ENCODE measurements at places on chromosomes 16 and 17.

DNA sequence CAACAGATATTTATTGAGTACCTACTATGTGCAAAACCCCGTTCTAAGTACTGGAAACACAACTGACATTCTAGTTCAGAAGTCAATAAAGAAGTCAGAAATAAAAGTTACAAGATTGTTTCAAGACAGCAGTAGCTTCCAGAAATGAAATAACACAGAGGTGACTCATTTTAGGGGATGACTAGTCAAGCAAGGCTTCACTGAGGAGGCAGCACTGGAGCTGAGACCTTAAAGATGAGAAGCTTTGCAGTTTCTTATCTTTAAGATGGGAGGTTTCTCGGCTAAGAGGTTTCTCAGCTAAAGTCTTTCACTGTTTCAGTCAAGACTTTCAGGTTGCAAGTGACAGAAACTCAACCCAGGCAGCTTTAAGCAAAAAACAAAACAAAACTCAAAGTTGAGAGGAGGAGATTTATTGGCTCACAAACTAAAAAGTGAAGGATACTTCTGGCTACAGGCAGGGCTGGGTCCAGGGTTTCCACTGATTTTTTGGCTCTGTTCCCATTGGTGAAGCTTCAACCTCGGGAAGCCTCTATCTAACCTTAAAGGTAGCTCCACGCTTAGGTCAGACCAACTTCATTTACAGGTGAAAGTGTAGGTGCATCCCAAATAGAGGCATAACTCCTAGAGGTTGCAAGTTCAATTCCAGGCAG lies 7.4 kb upstream of the MMP2 start:
- no peak for DNase-seq

GRCh38 chr17:29582254-29582765 lies 7.1 kb downstream of the GIT1 start:
- no peak for DNase-seq

GRCh38 chr16:31471875-31472708 lies at the start of gene TGFB1I1:
TSS of gene TGFB1I1 (plus strand) at chr16:31472152. CDS start at chr16:31472189, 37 bp downstream.
- no peak for DNase-seq

DNA sequence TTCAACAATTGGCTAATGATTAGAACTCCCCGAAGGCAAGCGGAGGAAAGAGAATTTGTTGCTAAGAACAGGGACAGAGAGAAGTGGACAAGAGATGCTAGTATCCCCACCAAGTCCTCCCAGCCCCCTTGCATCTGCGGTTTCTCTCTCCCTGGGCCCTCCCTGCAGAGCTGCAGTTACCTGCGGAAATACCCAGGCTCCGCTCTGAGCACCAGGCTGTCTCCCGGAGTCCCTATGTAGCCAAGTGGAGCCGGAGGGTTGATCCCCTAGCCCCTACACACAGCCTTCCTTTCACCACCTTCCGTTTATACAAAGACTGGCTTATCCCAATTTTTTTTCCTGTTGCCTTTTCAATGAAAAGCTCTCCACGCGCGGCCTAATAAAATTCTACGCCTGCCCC lies 834.4 kb downstream of the KCNJ2 start:
- no peak for DNase-seq

GRCh38 chr17:40417609-40418427 lies at the start of gene TOP2A:
TSS of gene TOP2A (minus strand) at chr17:40417896. CDS start at chr17:40417791, 105 bp downstream.
- DNase-seq = peak; percentile 99

- DNase-seq = no peak
Measured at GRCh38 chr16:61606581-61606980, 429.7 kb downstream of the CDH8 start.

GRCh38 chr16:78091419-78091818 lies 8.0 kb upstream of the WWOX start:
- DNase-seq = no peak

GRCh38 chr17:34154961-34155730 lies 99.9 kb upstream of the CCL2 start:
- no peak for DNase-seq

DNA sequence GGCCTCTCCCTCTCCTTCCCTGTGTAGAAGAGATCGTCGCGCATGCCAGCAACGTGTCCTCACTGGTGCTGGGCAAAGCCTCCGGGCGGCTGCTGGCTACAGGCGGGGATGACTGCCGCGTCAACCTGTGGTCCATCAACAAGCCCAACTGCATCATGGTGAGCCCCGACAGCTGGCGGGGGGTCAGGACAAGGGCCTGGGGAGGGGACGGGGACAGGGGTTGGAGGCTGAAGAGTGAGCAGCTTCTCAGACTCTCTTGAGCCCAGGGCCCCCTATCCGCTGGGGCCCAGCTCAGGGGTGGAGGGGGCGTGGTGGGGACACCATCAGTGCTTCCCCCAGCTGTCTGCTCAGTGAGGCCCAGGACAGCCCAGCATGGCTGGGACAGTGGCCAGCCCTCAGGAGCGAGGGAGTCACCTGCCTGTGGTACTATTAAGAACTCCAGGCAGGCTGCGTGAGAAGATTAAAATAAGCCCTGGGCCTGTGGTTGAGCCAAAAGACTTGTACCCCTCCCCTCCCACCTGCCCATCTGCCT lies 6.2 kb downstream of the KATNB1 start:
- no peak for DNase-seq

DNA sequence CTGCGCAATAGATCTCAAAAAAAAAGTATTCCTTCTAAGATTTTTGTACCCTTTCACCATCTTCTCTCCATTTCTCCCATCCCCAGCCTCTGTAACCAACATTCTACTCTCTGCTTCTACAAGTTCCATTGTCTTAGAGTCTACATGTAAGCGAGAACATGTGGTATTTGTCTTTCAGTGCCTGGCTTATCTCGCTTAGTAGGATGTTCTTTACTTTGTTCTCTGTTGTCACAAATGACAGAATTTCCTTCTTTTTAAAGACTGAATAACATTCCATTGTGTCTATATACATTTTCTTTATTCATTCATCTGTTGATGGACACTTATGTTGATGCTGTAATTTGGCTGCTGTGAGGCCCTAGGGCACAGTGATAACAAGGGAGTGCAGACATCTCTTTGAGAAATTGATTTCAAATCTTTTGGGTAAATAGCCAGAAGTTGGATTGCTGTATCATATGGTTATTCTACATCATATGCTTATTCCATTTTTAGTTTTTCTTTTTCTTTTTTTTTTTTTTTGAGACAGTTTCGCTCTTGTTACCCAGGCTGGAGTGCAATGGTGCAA lies 37.7 kb upstream of the MYH10 start:
- DNase-seq = no peak

DNA sequence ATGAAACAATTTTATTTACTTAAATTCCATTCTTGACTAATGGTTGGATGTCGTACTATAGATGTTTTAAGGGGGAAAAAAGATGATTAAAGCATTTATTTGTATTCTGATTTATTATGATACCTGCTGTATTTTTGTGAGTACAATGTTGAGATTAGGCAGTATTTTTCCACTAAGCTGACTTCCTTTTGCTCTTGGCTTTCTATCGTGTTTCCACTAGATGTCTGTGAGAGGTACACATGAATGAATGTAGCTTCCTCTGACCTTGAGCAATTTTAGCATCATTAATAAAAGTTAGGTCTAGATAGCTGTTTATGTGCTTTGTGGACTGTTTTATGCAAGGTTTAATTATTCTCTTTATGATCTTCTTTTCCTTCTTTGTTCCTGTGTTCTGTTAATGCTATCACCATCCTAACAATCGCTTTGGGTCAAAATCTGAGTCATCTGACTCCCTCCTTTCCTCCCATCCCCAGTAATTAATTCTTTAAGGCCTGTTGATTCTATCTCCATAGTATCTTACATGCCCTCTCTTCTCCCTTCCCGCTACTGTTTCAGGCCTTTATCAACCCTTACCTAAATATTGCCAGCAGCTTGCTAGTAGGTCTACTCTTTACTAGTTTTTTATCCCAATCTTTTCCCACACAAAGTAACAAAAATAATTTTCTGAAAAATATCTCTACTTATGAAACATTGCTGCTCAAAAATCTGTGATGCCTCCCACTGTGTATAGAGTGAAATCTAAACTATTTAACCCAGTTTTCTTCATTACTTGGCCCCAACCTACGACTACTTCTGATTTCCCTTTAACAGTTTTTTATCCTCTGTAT lies 76.0 kb downstream of the VMP1 start:
- no peak for DNase-seq

GRCh38 chr17:2563061-2563460 lies 30.4 kb upstream of the PAFAH1B1 start:
- DNase-seq = no peak

GRCh38 chr16:79261481-79261940 lies 339.0 kb downstream of the MAF start:
- DNase-seq = no peak

GRCh38 chr17:80959330-80960036 lies 32.2 kb upstream of the CHMP6 start:
- DNase-seq = peak; percentile 8

DNA sequence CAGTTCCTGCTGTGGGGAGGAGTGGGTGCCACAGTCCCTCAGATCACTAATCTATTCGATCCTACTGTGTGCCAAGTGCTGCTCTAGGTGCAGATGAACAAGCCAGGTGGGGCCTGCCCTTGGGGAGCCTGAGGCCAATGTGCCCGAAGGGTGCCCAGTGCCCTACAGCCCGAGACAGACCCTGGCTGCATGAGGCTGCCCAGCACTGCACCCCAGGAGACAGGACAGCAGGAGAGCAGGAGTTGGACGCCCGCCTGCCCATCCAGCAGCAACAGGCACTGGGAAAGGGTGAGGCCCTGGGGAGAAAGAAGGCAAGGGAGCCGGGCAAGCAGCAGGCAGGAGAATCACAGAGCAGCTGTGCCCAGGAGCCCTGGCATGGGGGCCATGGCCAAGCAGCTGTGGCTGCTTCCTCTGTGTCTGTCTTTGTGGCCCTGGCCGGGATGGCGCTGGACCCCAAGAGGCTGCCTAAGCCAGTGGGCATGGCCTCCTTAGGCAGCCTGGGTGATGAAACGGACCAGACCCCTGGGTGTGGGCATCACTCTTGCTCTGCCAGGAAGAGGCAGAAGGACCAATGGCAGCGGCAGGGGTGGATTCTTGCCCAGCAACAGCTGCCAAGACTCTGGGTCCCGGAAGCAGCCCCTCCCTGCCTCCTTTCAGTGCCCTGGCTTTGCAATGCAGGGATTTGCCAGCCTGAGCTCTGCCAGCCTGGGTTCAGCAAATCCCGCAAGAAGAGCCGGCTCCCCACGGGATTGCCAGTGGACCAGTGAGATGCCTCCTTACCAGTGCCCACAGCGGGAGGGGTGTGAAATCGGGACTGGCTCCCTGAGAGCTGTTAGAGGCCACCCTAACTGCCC lies 179.6 kb upstream of the TNRC6C start:
- DNase-seq = no peak

DNA sequence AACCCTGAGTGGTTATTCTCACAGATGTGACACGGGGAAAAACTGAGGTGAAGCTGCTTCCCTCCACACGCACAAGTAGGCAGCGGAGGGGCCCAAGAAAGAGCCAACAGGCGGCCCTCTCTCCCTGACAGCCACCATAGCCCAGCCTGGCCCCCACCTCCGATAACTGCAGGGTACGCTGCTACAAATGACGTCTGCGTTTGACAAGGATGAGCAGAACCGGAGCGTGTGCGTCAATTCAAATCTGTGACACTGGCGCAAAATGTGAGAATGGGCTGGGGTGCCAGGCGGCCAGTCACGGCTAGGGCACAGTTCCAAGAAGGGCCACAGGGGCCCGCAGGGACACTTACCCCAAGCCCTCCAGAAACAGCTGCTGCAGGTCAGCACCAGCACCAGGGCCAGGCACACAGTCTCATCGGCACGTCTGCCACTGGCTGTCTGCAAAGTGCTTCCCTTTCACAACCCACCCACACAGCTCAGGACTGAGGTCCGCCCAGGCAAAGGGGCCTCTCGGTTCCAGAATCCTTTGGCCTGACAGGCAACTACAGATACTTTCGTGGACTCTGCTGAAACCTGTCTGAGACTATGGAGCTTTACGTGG lies 14.4 kb downstream of the AXIN1 start:
- DNase-seq = no peak

- no peak for DNase-seq
Measured at GRCh38 chr16:83356266-83356665, 451.5 kb upstream of the HSBP1 start.

- DNase-seq = no peak
Measured at GRCh38 chr16:31496670-31497069, 11.5 kb downstream of the RUSF1 start.

- no peak for DNase-seq
Measured at GRCh38 chr17:929586-929985, 50.0 kb downstream of the NXN start.

- no peak for DNase-seq
Measured at GRCh38 chr17:1264196-1264595, 6.0 kb upstream of the BHLHA9 start.

DNA sequence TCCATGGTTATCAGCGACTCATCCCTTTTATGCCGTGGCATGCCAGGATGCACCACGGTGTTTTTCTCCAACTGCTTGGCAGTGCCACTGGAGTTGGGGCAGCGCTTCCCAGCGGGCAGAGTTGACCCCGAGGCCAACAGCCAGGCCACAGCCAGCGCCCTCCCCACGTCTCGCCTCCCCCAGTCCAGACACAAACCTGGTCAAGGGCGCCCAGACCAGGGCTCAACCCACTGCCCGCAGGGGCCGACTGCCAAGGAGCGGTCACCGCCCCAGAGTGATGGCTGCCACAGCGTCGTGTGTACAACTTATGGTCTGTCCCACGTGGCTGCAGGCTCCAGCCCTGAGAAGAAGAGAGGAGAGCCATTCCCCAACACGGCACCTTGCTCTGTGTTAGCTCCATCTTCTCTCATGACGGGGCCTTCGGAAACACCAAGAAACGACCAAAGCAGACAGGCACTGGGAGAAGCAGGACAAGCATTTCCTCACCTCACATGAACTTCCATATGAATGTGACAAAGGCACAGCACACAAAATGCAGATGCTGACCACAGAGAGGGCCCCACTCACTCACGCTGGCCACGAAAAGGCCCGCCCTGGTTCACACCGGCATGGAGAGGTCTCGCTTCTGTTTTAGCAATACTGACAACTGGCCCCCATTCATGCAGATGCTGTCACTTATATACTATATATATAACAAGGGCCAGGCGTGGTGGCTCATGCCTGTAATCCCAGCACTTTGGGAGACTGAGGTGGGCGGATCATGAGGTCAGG lies 27.0 kb downstream of the AXIN1 start:
- no peak for DNase-seq

Measured in NCI-H2107 (cell line).